ENCODE measurements at places on chromosomes 7 and 10.

- no peak for DNase-seq
Measured at GRCh38 chr7:87330942-87331341, 14.5 kb upstream of the CROT start.

DNA sequence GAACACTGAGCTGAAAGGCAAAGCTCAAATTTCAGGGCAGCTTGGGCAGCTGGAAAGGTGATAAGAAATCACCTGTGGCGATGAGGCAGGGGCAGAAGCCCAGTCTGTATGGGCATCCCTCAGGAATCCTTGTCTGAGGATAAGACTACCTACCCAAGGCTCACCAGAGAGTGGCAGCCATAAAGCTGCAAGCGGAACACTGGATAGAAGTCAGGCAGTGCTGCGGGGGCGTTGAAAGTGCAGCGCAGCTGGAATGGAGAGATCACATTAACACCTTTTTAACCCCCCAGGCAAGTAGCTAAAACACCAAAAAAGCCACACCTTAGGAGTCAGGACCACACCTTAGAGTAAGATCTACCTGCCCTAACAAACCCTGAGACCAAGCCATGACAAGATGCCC is 38.2 kb downstream of the ABCB5 start:
- DNase-seq = no peak

- DNase-seq = no peak
Measured at GRCh38 chr10:343231-344220, 208.3 kb downstream of the ZMYND11 start.

DNA sequence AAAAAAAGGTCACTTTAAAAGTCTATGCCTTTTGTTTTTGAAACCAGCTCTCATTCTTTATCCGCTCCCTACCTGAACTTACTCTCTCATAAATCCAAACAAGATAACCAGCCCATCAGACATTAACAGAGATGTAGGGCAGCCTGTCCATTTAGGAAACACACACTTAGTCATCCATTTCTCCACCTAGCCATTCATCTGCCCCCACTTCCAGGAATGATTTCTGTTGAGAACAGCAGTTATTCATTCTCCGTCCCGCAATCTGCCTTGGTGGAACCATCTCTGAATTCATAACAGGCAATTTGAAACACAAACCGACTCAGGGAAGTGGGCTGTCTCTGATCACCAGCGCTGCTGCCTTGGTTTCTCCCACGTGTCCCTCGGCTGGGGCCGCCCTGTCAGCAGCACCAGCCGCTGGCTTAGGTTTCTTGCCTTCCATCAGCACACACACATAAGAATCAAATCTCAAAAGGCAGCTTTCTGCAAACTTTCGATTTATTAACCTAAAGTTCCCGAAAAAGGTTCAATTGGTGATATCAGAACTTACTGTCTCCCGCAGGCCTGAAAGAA is 528.2 kb upstream of the NRP1 start:
- no peak for DNase-seq

DNA sequence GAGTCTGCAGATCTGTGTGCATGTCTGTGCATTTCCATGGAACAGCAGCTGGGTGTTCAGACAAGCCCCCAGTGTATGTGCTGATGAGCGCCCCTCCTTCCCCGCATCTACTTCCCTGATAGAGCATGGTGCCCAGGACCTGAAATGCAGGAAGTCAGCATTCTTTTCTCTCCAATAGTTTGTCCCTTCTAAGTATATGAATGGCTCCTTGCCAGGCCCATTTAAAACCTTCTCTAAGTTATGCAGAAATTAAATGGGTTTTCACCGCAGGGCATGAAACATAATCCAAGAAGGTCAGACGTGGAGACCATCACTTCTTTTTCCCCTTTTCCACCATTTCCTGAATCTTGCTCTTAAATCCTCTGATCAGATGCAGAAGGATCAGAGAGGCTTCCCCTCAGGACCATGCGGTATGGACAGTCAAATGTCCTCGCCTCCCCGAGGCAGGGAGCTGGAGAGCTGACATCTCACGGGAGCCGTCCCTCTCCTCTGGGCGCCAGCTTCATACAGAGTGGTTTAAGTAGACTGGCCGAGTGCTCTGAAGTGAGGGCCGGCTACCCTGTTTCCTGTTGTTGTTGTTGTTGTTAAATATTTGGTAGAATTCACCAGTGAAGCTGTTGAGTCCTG is 155.3 kb downstream of the C10orf105 start:
- no peak for DNase-seq

DNA sequence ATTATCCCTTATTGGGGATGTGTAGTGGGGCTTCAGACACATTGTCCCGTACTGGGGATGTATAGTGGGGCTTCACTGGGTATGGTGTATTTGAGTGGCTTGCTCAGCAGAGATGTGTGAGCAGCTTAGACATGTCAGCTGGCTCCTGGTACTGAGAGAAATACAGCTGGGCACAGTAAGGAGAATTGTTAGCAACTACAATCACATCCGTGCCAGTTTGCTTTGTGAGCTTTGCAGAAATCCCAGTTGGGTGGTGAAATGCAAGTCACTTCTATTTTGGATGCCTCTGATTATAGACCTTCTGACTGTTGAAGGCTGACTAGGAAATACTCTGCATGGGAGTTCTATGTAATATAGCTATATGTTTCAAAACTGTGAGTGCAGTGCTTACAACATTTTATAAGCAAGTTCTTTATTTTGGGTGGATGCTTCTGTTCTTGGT is 10.8 kb downstream of the CCNY start:
- no peak for DNase-seq

- DNase-seq = no peak
Measured at GRCh38 chr10:129843131-129843541, 120.9 kb downstream of the EBF3 start.

DNA sequence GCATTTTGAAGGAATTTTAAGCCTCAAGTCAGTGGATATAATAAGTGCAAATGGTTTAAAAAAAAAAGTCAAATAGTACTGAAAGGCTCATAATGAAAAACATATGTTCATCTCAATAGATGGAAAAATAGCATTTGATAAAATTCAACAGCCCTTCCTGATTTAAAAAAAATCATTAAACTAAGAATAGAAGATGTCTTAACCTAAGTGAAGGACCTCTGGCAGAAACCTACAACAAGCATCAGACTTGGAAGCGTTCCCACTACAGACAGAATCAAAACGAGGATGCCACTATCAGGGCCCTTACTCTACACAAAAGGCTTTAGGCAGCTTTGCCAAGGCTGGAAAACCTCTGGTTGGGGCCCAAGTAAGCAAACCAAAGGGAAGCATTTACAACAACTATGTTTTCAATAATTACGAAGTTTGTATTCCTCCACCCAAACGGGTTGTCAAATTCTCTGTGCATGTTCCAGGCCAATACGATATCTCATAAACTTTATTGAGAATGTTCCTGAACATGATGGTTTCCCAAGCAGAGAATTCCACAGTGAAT is 45.1 kb downstream of the CYTH3 start:
- DNase-seq = no peak

GRCh38 chr10:111836571-111836970 is 347.0 kb downstream of the GPAM start:
- no peak for DNase-seq
